ENCODE measurements at places on chromosomes 7 and 10. TPM values are rescaled to one million over a fixed set of nuclear protein-coding genes. Genes with fewer than 3 reads are reported as not detected.

MYH16 gene
- polyA plus RNA-seq = 0.02 TPM

AGR3 gene
- polyA plus RNA-seq = 5.6 TPM

PTPN20 gene
- 2.6 TPM for polyA plus RNA-seq

FAM20C gene
- 16.9 TPM for polyA plus RNA-seq

MKX gene
- 0.14 TPM for polyA plus RNA-seq

ZNF316 gene
- 52.6 TPM for polyA plus RNA-seq

ZNF680 gene
- polyA plus RNA-seq = 2.6 TPM

KDM7A gene
- polyA plus RNA-seq = 4.5 TPM

TRIM74 gene
- polyA plus RNA-seq = 1.9 TPM

LRMDA gene
- polyA plus RNA-seq = 11.9 TPM

GSTO2 gene
- polyA plus RNA-seq = 28.1 TPM

LRRC18 gene
- polyA plus RNA-seq = not detected

CYP3A4 gene
- 5.4 TPM for polyA plus RNA-seq

UPK3B gene
- 3.2 TPM for polyA plus RNA-seq

HGF gene
- polyA plus RNA-seq = 0.53 TPM

ATOH7 gene
- polyA plus RNA-seq = 0.38 TPM

HHEX gene
- 71.2 TPM for polyA plus RNA-seq

FBXL13 gene
- polyA plus RNA-seq = 0.42 TPM

SPDYE9 gene
- polyA plus RNA-seq = not detected

TSPAN12 gene
- polyA plus RNA-seq = 16.0 TPM

OR2A42 gene
- not detected for polyA plus RNA-seq

RELN gene
- polyA plus RNA-seq = 0.08 TPM

IL15RA gene
- 10.0 TPM for polyA plus RNA-seq

TEX36 gene
- polyA plus RNA-seq = not detected

AGBL3 gene
- polyA plus RNA-seq = 0.91 TPM

WDR86 gene
- 1.7 TPM for polyA plus RNA-seq

LRRC17 gene
- polyA plus RNA-seq = 2.5 TPM

FLNC gene
- 2.1 TPM for polyA plus RNA-seq

CACNB2 gene
- 9.6 TPM for polyA plus RNA-seq

STAG3 gene
- 0.99 TPM for polyA plus RNA-seq

SH2D4B gene
- polyA plus RNA-seq = 0.02 TPM

TIMM23 gene
- 32.7 TPM for polyA plus RNA-seq

PPP2R2D gene
- polyA plus RNA-seq = 32.2 TPM

NANOS1 gene
- 7.7 TPM for polyA plus RNA-seq

CALN1 gene
- polyA plus RNA-seq = 1.3 TPM

TM9SF3 gene
- polyA plus RNA-seq = 31.8 TPM

CAMK2B gene
- 11.6 TPM for polyA plus RNA-seq

NAT16 gene
- polyA plus RNA-seq = 3.6 TPM

ANKRD2 gene
- 1.6 TPM for polyA plus RNA-seq

ZNF804B gene
- 0.14 TPM for polyA plus RNA-seq

IQUB gene
- 0.59 TPM for polyA plus RNA-seq

VPS37D gene
- polyA plus RNA-seq = 4.5 TPM

NEUROD6 gene
- not detected for polyA plus RNA-seq

ADARB2 gene
- polyA plus RNA-seq = 24.7 TPM

CABCOCO1 gene
- polyA plus RNA-seq = 0.23 TPM

PTN gene
- 1.8 TPM for polyA plus RNA-seq

AKR1C8 gene
- not detected for polyA plus RNA-seq

TMEM184A gene
- polyA plus RNA-seq = 58.9 TPM

PLA2G12B gene
- polyA plus RNA-seq = not detected

NUDT5 gene
- 20.0 TPM for polyA plus RNA-seq

SVOPL gene
- 0.12 TPM for polyA plus RNA-seq

WDFY4 gene
- 0.34 TPM for polyA plus RNA-seq

MUC3A gene
- polyA plus RNA-seq = 0.53 TPM

JCAD gene
- 10.0 TPM for polyA plus RNA-seq

MBL2 gene
- not detected for polyA plus RNA-seq

CCL24 gene
- polyA plus RNA-seq = not detected

TRIM4 gene
- 13.4 TPM for polyA plus RNA-seq
